ENCODE measurements at places on chromosomes 11 and 22.

DNA sequence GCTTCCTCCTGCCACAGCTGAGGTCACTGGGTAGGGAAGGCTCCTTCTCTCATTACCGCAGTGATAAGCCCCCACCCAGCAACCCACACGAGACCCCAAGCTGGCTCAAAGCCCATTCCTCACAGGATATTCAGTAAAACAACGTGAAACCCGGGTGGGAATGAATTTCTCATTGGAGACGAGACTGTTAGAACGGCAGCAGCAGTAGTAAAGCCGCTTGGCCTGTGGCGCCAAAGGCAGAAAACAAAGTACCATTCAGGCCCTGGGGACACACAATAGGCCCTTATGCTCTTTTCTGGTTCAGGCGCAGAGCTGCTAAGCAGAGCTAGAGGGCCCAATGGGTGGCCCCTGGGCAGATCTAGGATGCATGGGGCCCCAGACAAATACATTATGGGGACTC lies 45.3 kb downstream of the PC start:
- no peak for DNase-seq

DNA sequence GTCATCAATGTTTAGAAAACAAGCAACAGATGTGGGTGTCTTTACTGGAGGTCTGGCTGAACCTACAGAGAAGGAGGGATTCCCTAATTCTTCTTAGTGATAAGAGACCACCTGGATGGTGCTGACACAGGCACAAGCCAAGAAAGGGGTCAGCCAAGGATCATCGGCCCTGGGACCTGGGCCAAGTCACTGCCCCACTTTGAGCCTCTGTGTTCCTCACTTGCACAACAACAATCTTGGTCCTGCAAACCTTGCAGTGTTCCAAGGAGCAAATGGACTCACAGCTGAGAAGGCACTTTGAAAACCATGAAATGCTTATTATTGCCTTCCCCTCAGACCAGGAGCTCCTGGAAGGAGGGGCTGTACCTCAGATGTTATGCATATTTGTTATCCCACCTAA lies 7.0 kb upstream of the KCNE3 start:
- DNase-seq: no peak

DNA sequence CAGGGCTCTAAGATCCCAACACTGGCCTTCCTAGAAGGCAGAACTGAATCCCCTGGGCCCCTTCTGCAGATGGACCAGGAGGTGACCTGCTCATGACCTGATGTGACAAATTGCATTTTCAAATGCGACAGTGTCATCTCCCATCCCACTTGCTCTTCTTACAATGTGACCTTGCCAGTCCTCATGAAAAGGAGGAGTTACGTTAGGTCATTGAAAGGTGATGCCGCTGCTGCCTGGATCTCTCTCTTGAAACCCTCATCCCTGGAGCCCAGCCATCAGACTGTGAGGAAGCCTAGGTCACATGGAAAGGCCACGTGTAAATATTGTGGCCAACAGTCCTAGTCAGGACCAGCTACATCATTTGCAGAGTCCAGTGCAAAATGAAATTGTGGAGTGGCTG lies 5.7 kb upstream of the C1QTNF4 start:
- DNase-seq: no peak

- DNase-seq: peak; percentile 18
These were observed 8.1 kb downstream of the CCDC15 start for GRCh38 chr11:124961972-124962609.

- no peak for DNase-seq
These were observed 12.5 kb downstream of the CCDC34 start for GRCh38 chr11:27350511-27350910.

DNA sequence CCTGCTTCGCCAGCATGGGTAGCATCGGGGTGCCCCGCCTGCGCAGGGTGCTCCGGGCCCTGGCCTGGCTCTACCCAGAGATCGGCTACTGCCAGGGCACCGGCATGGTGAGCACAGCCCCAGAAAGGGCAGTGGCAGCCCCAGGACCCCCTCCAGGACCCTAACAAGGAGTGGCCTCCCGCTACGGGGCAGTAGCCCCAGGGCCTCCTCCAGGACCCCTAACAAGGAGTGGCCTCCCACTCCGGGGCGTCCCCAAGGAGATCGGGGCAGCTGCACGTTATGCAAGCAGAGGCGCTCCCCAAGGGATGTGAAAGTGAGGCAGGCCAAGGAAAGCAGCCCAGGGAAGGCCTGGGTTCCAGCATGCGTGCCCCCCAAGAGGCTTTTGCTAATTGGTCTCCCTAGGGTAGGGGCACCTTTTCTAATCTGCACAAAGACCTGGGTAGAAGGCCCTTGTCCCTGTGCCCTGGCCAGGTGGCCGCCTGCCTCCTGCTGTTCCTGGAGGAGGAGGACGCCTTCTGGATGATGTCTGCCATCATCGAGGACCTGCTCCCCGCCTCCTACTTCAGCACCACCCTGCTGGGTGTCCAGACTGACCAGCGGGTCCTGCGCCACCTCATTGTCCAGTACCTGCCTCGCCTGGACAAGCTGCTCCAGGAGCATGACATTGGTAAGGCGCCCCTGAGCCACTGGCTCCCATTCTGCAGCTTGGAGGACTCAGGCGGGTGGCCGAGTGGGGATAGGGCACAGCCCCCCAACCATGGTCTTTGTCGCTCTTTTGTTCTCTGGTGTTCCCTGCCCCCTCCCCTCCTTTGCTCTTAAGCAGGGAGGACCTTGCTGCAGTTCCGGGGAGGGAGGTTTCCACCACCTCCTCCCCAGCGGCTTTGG lies 35.0 kb downstream of the SGSM3 start:
- DNase-seq: no peak

DNA sequence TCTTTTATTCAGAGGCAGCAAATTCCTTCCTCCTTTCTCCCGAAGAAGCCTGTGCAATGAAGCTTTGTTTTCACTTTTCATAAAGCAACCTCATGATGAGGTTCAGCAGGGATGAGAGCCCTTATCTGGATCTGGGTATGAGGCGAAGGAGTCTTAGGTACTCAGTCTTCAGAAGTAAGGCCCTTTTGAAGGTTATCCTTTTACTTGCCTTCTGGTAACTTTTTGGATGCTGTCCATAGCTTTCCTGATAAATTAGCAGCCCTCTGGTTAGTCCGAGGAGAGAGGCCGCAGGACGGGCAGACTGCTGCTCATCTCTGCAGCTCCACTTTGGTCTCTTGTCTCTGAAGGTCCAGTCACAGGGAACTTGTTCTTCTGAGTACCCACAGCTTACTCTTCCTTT lies 1.1 kb downstream of the TRIM22 start:
- DNase-seq: no peak

DNA sequence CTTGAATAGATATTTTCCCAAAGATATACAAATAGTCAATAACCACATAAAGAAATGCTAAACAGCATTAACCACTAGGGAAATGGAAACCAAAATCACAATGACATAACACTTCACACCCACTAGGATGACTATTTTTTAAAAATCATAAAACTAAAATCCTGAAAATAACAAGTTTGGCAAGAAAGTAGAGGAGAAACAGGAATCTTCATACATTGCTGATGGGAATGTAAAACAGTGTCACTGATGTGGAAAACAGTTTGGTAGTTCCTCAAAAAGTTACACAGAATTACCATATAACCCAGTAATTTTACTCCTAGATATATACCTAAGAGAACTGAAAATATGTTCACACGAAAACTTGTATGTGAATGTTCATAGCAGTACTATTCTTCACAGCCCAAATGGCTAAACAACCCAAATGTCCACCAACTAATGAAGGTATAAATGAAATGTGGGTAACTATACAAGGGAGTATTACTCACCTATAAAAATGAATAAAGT lies 12.5 kb downstream of the PICALM start:
- no peak for DNase-seq

- DNase-seq: no peak
These were observed 99.2 kb downstream of the STIM1 start for GRCh38 chr11:3954448-3955298.

DNA sequence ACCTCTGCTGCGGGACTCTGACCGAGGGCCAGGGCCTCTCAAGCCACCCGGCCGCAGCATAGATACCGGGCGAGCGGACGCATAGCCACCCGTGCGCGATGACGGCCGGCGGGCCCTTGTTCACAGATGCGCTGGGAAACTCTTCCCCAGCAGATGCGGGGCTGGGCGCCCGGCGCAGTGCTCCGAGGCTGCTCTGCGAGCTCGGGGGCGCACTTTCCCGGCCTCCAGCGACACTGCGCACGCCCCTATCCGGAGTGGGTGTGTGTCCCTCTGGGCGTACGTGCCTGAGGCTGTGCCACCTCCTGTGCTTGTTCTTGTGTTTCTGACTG lies 104.7 kb upstream of the E2F8 start:
- no peak for DNase-seq

GRCh38 chr11:19959648-19960059 lies 200.6 kb downstream of the DBX1 start:
- no peak for DNase-seq

GRCh38 chr11:2553886-2554285 lies 109.1 kb downstream of the KCNQ1 start:
- no peak for DNase-seq

DNA sequence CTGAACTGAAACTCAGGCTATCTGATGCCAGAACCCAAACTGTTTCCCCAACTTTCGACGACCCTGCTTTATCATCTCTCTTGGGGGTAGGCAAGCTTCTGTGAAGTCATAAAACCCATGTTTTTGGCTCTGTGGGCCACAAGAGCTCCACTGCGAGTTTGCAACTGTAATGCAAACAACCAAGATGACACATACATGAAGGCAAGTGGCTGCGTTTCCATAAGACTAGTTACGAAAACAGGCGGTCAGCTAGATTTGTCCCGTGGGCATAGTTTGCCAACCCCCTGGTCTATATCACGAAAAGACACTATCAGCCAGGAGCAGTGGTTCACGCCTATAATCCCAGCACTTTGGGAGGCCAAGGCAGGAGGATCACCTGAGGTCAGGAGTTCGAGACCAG lies 37.5 kb downstream of the TPST2 start:
- DNase-seq: no peak

- DNase-seq: no peak
These were observed 15.0 kb downstream of the PDGFB start for GRCh38 chr22:39229688-39230260.

DNA sequence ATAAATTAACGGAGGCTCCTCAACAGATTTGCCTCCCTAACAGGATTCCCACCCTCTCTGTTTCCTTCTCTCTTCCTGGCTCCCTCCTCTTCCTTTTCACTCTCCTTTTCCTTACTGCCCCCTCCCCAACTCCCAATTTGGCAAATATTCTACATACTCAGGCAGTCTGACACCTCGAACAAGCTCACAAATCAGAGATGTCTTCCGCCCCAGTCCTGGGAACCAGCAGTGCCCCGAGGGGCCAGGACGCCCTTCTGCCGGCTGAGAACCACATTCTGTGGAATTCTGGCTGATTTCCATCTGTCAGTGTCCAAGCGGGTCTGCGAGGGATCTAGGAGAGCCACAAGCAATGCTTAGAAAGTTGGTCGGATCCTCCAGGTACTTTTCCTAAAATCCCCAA lies 94.0 kb downstream of the NTM start:
- DNase-seq: no peak

DNA sequence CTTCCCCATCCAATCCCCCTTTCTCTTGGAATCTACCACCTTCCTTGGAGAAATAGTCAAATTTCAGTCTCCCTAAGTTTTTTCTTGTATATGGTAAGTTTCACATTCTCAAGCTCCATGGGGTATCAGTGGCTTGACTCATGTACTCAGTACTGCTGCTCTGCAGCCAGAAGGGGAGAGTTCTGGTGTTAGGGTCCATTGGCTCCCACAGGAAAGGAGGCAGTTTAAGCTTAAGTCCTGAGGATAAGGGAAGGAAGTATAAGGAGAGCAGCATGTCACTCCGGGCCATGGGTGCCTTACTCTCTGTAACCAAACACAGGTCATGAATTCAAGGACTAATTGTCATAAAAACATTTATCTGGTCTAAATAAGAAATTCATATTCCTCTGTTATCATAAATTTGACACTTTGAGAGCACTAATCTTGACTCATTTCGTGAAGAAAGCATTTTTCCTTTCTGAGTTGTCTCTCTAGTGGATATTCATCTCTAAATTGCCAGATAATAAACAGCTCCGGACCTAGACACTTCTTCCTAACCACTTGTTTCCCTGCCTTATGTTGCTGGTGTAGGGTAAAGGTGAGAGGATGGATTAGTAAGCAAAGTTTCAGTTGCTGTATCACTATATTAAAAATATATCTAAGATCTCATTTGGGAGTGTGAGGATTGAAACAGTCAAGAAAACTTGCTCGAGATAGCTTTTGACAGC lies 20.1 kb upstream of the SORL1 start:
- DNase-seq: no peak

DNA sequence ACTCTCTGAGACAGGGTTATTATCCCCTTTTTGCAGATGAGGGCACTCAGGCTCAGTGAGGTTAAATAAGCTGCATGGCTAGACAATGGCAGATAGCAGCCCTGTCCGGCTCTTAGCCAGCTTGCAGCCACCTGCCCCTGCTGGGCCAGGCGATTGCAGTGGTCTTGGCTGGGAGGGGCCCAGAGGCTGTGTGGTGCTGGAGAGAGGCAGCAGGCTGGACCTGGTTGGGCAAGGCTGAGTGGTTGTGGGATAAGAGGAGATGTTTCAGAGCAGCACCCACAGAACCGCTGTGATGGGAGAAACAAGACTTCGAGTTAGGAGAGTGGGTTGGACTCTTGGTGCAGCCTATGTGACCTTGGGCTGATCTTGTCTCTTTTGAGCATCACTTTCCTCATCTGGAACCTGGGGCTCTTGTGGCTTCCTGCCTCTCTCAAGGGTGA lies 25.5 kb downstream of the PTPRJ start:
- DNase-seq: peak; percentile 57

GRCh38 chr11:128949791-128950454 lies 7.3 kb upstream of the TP53AIP1 start:
- DNase-seq: no peak

DNA sequence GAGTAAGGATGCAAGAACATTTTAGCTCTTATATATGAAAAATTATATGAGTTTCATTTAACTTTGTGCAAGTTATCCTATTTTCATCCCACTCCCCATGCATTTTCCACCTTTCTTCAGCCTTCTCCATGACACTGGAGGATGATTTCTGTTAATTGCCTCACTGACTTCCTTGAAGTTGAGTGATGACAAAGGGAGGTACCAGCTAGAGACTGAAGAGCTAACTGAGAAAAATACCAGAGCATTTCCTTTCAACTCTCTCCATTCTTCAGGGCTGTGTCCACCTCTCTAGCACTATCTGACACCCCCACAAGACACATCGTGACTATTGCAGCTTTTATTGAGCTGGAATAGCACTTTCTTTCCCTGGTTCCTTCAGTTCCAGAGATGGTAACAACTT lies 711.6 kb upstream of the LRRC4C start:
- DNase-seq: no peak

GRCh38 chr22:32395107-32395506 lies 16.9 kb downstream of the RTCB start:
- no peak for DNase-seq
